ENCODE measurements at places on chromosomes 3 and 15.

DNA sequence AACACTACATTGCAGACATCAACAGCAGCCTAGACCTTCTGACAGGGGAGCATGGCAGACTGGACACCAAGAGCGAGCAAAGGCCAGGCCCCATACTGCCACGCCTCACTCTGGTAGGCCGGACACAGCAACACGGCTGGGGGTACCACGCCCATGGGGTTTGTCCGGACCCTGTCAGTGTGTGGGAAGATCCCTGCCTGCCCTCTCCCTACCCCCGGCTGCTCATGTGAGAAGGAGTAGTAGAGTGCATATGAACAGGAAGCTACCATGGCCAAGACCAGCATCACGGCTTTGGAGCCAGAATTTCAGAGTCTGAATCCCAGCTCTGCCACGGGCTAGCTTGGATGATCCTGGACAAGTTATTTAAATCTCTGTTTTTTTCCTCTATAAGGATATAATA, 27.9 kb downstream of the ALDH1L1 start:
- DNase-seq: no peak

GRCh38 chr3:183267140-183267539, 14.1 kb downstream of the B3GNT5 start:
- DNase-seq: no peak

DNA sequence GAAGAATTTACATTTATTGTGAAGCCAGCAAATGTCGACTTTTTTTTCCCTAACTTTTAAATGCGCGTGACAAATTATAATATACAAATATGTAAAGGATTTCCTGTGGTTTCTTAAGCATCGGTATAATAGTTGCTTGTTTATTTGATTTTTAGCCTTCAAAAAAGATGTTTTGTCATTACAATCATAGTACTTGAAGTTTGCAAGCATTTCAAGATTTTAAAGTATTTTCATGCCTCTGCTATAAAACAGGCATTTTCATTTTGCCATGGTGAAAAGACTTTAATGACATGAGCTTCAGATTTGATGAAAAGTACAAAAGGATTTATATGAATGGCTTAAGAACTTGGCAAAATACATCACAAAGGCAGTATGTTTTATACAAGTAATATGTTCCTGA, 9.4 kb upstream of the P2RY12 start:
- no peak for DNase-seq

DNA sequence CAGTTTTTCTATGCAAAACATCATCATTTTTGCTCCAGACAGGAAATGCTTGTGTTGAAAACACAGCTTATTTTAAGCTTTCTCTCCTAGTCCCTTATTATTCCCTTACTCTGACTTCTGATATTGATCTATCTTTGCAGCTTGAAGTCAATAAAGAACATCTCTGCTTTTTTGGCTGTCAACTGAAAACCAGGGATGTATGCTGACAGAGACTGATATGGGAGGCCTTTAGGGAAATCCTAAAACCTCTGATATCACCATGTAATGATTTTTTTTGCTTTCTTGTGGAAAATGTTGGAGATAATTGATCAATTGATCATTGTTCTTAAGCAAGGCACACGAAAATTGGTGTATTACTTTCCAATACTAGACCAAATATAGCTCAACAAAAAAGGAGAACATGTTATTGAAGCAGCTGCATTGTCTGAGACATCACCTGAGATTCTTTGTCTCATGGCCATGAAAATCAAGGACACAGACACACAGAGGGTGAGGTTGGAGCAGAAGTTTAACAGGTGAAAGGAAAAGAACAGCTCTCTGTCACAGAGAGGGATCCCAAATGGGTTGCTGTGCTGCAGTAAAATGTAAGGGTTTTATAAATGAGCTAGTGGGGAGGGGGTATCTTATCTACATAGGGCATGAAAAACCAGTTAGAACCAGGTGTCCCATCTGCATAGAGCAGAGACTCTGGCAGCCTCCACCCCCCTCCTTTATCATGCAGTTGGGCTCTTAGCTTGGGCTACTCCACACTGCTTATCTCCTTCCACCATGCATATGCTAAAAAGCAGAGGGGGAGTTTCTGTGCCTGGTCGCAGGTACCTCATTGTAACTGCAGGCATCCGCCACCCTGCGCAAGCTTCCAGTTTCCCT, 17.0 kb upstream of the SENP7 start:
- DNase-seq: no peak

DNA sequence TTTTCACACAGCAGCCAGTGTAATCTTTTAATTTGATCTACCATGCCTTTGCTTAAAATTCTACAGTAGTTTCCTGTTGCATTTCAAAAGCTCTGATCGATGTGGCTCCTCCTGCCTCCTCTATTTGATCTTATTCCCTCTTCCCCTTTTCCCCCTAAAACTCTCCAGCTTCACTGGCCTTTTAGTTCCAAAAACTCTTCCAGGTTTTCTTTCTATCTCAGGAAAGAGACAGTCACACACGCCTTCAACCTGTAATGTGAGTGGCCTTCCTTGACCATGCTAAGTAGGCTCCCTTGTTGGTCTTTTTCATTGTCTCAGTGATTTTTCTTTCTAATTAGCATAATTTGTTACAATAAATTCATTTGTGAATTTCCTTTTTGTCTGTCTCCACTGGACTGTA, 985 bp downstream of the TEX9 start:
- DNase-seq: no peak

GRCh38 chr3:126472277-126473006, 3.2 kb downstream of the ZXDC start:
- DNase-seq: no peak

DNA sequence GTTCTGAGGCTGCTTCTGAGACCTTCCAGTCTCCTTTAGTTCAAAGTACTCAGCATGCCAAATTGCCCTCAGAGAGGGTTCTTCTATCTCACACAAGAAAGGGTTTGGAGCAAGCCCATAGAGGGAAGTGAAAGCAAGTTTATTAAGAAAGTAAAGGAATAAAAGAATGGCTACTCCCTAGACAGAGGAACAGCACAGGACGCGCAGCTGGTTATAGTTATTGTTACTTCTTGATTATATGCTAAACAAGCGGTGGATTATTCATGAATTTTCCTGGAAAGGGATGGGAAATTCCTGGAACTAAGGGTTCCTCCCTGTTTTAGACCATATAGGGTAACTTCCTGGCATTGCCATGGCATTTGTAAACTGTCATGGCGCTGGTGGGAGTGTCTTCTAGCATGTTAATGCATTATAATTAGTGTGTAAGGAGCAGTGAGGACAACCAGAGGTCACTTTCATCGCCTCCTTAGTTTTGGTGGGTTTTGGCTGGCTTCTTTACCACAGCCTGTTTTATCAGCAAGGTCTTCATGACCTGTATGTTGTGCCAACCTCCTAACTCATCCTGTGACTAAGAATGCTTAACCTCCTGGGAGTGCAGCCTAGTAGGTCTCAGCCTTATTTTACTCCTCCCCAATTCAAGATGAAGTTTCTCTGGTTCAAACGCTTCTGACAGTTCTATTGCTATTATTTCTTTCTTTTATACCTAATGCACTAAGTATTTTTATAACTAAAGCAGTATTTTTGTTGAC, 26.3 kb downstream of the SCN11A start:
- no peak for DNase-seq

DNA sequence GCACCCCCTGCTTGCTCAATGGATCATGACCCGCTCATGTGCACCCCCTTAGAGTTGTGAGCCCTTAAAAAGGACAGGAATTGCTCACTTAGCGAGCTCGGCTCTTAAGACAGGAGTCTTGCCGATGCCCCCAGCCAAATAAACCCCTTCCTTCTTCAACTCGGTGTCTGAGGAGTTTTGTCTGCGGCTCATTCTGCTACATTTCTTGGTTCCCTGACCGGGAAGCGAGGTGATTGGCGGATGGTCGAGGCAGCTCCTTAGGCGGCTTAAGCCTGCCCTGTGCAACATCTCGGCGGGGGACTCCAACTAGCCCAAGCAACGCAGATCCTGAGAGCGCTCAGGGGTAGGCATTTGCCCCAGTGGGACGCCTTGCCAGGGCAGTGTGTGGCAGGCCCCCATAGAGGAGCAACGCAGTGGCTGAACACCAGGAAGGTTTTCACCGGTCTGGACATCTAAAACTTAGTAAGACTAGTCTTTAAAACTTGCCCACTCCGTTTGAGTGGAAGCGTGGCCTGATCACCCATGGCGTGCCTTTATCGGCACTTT, 9.5 kb downstream of the SLCO2A1 start:
- no peak for DNase-seq

- no peak for DNase-seq
Measured at GRCh38 chr3:107690522-107691138, 167.9 kb downstream of the BBX start.

DNA sequence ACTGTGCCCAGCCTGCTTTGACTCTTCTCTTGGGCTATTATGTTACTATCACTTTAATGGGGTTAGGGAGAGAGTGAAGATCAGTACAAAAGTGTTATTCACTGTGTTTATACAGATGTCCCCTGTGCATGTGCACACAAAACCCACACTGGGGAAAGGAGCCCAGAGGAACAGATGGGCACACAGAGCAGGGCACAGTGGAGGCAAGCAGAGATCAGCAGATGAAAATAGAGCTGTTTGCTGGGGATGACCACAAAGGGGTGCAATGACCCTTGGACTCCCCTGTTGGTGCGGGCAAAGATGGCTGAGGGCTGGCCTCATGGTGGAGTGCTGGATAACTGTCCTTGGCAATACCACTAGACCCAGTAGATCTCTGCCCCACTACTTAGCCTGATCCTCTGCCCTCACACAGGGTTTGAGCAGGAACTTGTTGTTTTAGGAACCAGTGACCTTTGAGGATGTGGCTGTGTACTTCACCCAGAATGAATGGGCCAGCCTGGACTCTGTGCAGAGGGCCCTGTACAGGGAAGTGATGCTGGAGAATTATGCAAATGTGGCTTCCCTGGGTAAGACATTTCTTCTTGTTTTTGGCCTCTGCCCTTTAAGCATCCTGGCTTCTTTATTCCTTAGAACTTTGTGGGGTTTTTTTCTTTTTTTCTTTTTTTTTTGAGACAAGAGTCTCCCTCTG, 5.3 kb downstream of the ZNF620 start:
- no peak for DNase-seq

GRCh38 chr3:106452096-106452495, 583.3 kb upstream of the CBLB start:
- no peak for DNase-seq

GRCh38 chr3:116188231-116188785, 257.0 kb downstream of the LSAMP start:
- DNase-seq: no peak

DNA sequence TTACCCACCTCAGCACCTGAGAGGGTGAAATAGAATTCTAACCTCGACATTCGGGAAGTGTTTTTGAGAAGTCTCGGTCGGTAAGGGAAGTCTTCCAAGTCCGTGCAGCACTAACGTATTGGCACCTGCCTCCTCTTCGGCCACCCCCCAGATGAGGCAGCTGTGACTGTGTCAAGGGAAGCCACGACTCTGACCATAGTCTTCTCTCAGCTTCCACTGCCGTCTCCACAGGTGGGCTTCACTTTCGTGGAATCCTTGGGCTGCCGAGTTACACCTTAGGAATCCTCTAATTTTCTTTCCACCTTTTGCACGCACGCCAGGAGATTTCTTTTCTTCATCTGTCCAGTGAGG, 775 bp downstream of the CCNDBP1 start:
- DNase-seq: no peak

DNA sequence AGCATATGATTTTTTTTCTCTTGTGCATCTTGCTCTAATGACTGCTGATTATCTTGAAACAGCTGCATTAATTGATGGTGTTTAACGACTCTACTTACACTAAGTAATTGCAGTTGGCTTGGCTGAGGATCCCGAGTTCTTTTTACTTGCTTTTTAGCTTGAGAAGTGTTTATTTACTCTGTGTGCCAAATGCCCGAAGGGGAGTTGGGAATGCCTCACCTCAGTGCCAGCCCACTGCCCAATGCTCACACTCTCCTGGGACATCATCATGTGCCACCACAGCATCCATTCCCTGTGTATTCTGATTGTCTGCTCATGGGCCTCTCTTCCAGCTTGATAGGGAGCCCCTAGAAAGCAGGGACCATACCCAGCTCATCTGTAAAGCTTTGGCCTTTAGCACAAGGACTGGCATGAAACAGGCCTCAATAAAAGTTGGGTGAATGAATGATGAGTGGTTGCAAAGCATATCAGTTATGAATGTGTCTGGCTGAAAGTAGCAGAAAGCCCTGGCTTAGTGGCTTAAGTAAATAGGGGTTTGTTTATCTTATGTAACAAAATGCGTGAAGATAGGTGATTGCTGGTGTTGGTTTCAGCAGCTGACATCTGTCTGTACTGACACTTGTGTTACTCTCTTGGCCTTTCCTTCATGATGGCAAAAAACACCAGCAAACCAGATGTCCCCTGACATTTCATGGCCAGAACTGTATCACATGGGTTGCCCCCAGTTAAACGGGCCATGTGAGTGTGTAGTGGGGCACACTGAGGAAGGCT, 8.1 kb downstream of the PXYLP1 start:
- no peak for DNase-seq

- DNase-seq: no peak
Measured at GRCh38 chr3:172634948-172635347, 75.9 kb downstream of the NCEH1 start.

- DNase-seq: no peak
Measured at GRCh38 chr15:68204776-68205557, at the start of gene CALML4. CALML4 (minus strand) TSS chr15:68205332; CDS start chr15:68205247, 85 bp downstream.

Measured in stimulated activated CD8-positive, alpha-beta memory T cell treated with anti-CD3 and anti-CD28 coated beads, Interleukin-15, amount 100 ng/mL, for 4 hours (primary cell).